Left ventricle myocardium superior (tissue), 1 donor: ENCODE measurements at places on chromosomes 6 and 20. TPM values are rescaled to one million over a fixed set of nuclear protein-coding genes. Genes with fewer than 3 reads are reported as not detected.

DNA sequence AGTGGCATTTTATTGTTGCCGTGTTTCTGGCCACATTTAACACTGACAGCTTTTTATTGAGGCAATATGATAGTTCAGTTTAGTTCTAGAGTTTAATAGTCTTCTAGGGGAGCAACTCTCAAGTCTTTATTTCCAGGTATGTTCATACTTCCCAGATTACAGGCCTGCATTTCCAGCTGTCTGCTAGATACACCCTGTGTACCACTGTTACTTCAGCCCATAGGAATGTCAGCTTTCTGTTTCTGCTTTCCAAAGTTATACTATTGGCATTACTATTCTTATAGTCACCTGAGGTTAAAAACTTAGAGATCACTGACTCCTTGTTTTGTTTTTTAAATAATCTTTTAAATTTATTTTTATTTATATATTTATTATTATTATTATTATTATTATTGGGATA is 7.6 kb downstream of the ZNF451 start:
- DNase-seq = no peak

- no peak for DNase-seq
Measured at GRCh38 chr6:166501246-166501645, 85.2 kb downstream of the RAMACL start.

- DNase-seq = no peak
Measured at GRCh38 chr6:41135062-41135832, 18.9 kb downstream of the TREML1 start.

- no peak for DNase-seq
Measured at GRCh38 chr6:161396539-161396938, 122.7 kb upstream of the AGPAT4 start.

DNA sequence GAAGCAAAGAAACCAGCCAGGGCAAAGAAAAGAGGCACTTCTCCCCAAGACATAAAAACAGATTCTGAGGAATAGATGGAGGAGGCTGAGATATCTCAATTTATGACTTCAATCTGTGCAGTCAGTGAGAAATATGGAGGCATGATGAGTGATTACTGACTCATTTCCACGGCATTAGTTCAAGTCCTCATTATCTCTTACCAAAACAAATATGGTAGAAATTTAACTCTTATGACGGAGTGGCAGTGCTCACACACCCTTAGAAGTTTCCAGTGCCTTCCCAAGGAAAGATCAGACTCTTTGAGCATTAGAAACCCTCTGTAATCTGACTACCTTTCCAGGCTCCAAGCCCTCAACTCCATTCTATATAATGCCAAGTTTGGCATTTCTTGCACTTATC is 364.1 kb downstream of the ARHGAP18 start:
- DNase-seq = no peak

- DNase-seq = no peak
Measured at GRCh38 chr6:132215805-132216204, 185.5 kb downstream of the MOXD1 start.

- no peak for DNase-seq
Measured at GRCh38 chr6:24233813-24234442, 107.9 kb downstream of the NRSN1 start.

GRCh38 chr6:156009656-156010055 is 554.0 kb upstream of the NOX3 start:
- DNase-seq = no peak

- no peak for DNase-seq
Measured at GRCh38 chr20:47075263-47075662, 180.6 kb downstream of the EYA2 start.

GRCh38 chr20:10960416-10960815 is 286.6 kb upstream of the JAG1 start:
- DNase-seq = no peak

- no peak for DNase-seq
Measured at GRCh38 chr6:97978855-97979271, 695.8 kb upstream of the MMS22L start.

- no peak for DNase-seq
Measured at GRCh38 chr6:143333081-143333480, 117.4 kb downstream of the ADAT2 start.

- peak; percentile 43 for DNase-seq
Measured at GRCh38 chr6:30060606-30061091, 416 bp upstream of the POLR1H start.

DNA sequence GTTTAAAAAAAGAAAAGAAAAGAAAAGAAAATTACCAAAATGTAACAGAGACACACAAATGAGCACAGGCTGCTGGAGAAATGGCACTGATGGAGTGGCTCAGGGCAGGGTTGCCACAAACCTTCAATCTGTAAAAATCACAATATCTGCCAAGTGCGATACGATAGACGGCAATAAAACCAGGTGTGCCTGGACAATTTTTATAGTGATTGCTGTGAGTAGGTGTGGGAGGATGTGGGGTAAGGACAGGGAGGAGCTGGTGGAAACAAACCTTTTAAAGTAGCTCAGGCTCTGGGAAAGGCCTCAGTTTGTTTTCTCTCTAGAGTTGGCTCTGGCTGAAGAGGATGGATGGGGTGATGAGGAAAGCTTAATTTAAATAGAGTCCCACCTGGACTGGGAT is 592.7 kb upstream of the AGPAT4 start:
- DNase-seq = no peak

GRCh38 chr20:49448917-49449316 is 33.6 kb downstream of the KCNB1 start:
- no peak for DNase-seq

- DNase-seq = no peak
Measured at GRCh38 chr6:47414423-47415167, 63.0 kb upstream of the CD2AP start.

GRCh38 chr6:121319112-121319553 is 15.1 kb downstream of the TBC1D32 start:
- no peak for DNase-seq

DNA sequence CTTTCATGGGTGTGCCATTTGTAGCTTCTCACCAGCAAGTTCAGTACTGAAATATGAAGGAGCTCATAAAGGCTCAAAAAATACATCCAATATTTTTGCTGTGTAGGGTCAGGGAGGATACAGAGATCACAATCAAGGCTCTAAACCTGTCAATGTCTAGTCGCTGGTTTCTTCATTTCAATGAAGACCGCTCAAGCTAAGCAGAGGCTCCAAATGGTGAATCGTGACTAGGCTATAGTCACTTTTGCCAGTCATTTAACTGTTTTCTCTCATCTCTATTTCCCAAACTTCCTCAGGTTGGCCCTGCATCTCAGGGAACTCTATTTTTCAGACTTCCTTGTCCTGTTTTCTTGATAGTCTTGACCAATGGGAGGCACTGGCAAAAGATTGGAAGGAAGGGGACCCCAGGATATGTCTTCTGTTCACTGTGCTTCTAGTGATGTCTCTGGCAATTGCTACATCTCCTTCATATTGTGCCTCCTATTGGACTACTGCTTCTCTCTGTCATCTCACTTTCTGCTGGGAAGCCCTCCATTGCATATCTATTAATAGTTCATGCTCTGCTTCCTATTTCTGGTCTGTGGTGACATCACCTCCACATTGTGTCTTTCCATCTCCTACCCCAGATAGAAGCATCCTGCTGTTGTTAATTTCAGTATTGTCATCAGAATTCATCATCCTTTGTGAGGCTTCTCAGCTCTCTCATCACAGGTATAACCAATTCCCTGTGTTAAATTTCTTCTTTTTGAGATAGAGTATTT is 87.7 kb upstream of the FAM184A start:
- DNase-seq = no peak

Gene PRDM13
- total RNA-seq = not detected

Gene TCP1
- total RNA-seq = 164 TPM

Gene CENPQ
- 3.2 TPM for total RNA-seq

Gene SLC17A2
- total RNA-seq = not detected

Gene OPRM1
- not detected for total RNA-seq

Gene PHACTR1
- 124 TPM for total RNA-seq

Gene SPATA25
- total RNA-seq = 1.1 TPM

Gene FANCE
- total RNA-seq = 3.8 TPM

Gene PPP1R18
- total RNA-seq = 15.0 TPM

Gene NOTCH4
- 22.5 TPM for total RNA-seq
